NCI-H1092 treated with DMSO at 0.1 percent for 48 hours (cell line): ENCODE measurements at places on chromosomes 16 and 17.

DNA sequence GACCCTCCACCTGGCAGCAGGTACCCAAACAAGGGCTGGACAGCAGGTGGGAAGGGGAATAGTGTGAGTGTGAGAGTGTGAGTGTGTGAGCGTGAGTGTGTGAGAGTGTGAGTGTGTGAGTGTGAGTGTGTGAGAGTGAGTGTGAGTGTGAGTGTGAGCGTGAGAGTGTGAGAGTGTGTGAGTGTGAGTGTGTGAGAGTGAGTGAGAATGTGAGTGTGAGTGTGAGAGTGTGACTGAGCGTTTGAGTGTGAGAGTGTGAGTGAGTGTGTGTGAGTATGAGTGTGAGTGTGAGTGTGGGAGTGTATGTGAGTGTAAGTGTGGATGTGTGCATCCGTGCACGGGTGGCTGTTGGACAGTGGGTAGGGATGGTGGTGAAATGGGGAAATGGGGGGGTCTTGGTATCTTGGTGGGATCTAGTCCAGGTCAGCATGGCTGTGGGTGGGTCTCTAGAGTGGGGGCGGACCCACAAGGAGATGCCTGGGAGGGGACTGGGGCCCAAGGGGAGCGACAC is 408 bp downstream of the ADGRG1 start:
- DNase-seq = no peak

DNA sequence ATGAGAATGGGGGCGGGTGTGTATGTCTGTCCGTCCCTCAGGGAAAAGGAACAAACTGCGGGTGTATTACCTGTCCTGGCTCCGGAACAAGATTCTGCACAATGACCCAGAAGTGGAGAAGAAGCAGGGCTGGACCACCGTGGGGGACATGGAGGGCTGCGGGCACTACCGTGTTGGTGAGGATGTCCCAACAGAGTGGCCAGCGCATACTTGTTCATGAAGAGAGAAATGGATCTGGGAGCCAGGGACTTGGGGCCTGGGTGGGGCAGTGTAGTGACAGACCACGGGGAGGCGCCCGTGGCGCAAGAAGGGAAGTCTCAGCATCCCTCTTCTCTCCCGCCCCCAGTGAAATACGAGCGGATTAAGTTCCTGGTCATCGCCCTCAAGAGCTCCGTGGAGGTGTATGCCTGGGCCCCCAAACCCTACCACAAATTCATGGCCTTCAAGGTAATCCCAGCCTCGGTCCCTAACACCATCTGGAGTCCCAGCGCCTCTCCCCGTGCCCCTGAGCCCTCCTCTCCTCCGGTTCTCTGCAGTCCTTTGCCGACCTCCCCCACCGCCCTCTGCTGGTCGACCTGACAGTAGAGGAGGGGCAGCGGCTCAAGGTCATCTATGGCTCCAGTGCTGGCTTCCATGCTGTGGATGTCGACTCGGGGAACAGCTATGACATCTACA is 3.5 kb upstream of the C17orf107 start:
- DNase-seq = no peak

DNA sequence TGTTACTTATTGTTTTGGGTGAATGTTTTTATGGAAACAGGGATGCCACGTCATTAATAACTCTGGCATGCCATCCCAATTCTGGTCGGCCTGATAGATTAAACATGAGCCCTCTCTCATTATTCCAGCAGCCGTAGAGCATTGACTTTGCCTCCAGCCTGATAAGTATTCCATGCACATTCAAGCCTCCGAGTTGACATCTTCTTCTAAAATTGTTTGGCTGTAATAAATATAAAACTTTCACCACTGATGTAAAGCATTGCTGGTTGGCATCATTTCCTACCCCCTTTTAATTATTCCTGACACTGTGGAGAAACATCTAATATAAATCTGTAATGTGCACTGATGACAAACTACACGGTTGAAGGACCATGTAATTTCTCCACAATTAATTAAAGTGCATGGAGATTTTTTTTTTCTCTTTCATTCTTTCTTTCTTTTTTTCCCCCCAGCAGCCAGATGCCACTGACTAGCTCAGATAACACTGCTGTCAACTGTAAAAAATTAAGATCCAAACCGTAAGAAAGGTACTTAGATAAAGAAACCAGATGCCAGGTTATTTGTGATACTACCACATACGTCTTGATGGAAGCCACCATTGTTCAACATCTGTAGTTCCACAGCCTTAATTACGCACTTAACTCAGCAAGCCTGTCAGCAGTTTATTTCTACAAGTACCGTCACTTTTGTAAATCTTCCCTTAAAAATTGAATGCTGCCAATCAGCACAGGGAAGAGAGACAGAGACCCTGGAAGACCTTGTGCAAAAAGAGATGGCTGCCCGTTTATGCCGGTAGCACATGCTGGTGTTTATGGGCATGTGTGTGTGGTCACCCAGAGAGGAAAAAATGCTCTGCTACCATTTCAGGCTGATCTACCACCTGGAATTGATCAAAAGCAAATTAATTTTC is 237.7 kb downstream of the IRX3 start:
- peak; percentile 35 for DNase-seq

GRCh38 chr17:49552070-49552751 is 23.5 kb upstream of the NXPH3 start:
- no peak for DNase-seq

GRCh38 chr16:54363766-54364165 is 77.2 kb upstream of the IRX3 start:
- DNase-seq = no peak

DNA sequence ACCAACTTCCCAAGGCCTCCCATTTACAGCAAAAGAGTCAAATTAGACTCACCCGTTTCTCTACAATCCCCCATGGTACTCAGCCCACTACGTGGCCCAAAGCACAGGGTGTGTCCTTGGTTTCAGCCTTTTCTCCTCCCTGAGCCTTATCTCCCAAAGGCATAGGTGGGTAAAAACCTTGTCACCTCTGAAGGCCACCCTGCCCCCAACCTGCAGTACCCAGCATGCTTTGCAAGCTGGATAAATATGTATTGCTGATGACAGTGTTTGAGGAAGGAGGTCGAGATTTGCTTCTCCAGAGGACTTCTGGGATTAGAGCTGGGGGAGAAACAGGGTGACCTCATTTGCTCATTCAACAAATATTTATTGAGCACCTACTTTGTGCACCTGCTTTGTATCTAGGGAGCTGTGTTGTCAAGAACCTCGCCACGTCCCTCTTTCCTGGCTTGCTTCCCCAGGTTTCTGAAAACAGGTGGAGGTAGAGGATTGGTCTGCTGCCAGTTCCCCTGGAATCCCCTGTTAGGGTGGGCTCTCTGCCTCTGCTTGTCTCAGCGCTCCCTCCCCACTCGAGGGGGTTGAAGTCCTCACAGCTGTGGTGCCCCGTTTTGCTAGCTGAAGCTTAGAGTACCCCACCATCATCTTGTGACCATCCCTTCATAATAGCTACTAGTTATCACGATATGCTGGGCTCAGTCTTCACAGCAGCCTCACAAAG is 3.0 kb downstream of the LASP1 start:
- no peak for DNase-seq

- DNase-seq = no peak
Observed at GRCh38 chr16:78390092-78390491, 290.6 kb downstream of the WWOX start.

DNA sequence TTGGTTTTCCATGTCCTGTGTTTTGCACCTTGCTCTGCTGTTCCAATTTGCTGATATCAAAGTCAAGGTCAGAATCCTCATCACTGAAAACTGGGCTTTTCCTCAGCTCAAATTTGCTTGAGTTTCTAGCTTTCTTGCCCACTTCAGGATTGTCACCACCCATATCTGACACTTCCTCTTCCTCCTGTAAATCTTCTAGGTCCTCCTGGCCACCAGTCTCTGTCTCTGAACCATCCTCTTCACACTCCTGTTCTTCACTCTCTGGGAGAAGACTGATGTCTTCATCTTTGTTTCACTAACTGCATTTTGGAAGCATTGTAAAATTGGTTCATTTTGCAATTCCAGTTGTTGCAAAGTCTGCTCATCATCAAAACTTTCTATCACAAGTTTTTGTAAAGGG is 63.4 kb upstream of the RBL2 start:
- no peak for DNase-seq

DNA sequence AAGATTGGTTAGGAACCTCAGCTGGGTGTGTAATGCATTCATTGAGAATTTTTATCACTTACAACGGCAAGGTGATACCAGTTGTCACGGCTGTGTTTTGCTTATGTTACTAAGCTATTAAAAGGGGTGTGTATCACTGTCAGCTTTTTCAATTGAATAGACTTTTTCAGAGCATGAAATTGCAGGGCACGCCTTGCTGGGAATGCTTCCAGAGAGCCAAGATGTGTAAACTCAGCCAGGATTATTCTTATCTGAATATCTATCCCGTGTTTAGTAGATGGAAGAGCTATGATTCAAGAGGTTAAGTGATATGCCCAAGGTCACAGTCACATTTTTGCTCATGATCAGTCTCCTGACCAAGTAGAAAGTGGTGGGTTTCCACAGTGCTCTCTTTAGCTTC is 6.6 kb upstream of the TEKT3 start:
- DNase-seq = peak; percentile 83

DNA sequence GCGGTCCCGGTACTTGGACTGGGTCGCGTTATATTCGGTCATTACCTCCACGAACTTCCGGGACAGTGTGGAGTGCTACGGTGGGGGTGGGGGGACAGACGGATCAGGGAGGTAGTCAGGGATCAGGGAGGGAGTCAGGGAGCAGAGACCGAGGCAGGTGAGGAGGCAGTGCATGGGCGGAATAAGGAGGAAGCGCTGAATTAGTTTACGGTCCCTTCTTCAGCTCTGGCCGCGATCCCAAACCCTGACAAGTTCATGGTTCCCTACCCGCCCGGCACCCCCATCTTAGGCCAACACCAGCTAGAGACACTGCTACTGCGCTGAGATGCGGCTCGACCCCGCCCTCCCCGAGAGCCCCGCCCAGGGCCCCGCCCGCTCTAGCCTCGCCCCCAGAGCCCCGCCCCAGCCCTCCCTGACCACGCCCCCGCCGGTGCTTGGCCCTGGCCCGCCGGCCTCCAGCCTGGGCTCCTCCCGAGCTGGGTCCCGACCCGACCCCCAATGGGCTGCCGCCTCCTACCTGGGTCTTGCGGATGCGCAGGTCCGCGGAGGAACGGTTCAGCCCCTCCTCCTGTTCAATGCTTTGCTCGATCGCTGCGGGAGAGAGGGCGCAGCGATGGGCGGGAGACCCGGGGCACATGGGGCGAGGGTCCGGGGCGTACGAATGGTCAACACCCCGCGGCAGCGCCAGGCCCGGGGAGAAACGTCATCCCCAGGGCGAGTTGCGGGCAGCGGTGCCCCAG is 12.1 kb downstream of the HSD3B7 start:
- DNase-seq = no peak

- DNase-seq = no peak
Observed at GRCh38 chr16:11004351-11004750, 60.0 kb downstream of the CLEC16A start.

- DNase-seq = peak; percentile 7
Observed at GRCh38 chr16:17470182-17470907, 415 bp downstream of the XYLT1 start.

DNA sequence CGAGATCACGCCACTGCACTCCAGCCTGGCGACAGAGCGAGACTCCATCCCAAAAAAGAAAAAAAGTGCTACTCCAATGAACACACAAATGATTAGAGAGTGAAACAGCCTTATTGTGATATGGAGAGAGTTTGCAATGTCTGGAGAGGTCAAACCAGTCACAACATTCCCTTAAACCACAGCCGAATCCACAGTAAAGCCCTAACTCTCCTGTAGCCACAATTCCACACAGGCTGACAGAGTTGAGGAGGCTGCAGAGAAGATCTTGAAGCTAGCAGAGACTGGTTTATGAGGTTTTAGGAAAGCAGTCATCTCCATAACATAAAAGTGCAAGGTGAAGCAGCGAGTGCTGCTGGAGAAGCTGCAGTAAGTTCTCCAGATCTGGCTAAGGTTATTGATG is 6.7 kb downstream of the RNF213 start:
- no peak for DNase-seq

- DNase-seq = no peak
Observed at GRCh38 chr16:24129412-24129918, 126.7 kb upstream of the CACNG3 start.

DNA sequence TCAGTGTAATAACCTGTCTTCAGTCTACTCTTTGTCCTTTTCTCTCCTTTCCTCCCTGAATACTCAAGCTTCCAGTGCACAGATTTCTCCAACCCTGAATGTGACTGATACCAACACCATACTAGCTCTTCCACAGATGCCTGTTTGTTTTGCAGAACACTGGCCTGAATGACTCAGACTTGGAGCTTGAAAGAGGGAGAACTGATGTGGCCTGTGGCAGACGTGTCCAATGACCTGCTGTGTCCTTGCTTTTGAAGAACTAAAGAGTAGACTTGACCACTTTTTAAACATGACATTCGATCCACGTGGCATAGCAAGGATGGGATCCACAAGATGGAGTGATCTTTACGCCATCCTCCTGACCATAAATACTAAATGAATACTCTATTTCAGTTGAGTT is 361.0 kb downstream of the WWOX start:
- no peak for DNase-seq

DNA sequence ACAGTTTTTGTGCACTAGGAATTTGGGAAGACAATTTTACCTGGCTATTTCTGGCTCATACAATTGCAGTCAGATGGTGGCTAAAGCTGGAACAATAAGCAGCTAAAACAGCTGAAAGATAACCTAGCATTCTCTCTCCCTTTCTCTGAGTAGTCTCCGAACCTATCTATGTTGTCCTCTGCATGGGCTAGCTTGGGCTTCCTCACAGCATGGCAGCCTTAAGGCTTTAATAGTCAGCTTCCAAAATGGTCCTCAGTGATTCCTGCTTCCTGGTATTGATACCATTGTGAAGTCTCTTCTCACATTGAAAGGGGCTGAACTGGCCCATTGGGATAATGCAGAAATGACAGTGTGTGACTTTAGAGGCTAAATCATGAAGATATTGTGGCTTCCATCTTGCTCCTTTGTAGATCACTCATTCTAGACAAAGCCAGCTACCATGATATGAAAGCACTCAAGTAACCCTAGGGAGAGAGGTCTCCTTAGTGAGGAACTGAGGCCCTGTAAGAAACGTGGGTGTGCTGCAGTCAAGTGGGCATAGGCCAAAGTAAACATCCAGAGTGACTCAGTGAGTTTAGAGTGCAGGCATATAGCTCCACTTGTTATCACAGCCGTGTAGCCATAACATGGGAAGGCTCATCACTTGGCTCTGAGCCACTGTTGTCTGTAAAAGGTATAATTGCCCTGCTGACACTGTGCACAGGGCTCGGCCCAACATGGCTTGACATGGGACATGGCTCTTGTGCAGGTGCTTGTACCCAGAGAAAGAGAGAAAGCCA is 5.5 kb upstream of the VKORC1 start:
- DNase-seq = no peak
